Thoracic aorta (tissue), 2 donors: ENCODE measurements at places on chromosomes 16 and 17. TPM values are rescaled to one million over a fixed set of nuclear protein-coding genes. Genes with fewer than 3 reads are reported as not detected.

The HAS3 gene
- 2.7 TPM for total RNA-seq

The GCGR gene
- total RNA-seq: not detected

The PDXDC1 gene
- total RNA-seq: 97.4 TPM

The LDHD gene
- total RNA-seq: 7.2 TPM

The KRTAP4-5 gene
- not detected for total RNA-seq

The GRIN2A gene
- total RNA-seq: 0.27 TPM

The OR1F1 gene
- not detected for total RNA-seq

The UBE2Z gene
- total RNA-seq: 90.7 TPM

The VASN gene
- 197 TPM for total RNA-seq

The SEZ6 gene
- total RNA-seq: not detected

The BRIP1 gene
- 0.14 TPM for total RNA-seq

The SHMT1 gene
- total RNA-seq: 15.9 TPM

The FAM20A gene
- 24.8 TPM for total RNA-seq

The MYH11 gene
- 2,456 TPM for total RNA-seq

The ITGB4 gene
- 11.6 TPM for total RNA-seq
